ENCODE measurements at places on chromosomes 1 and 21.

- no peak for DNase-seq
Observed at GRCh38 chr1:183893561-183894289, 88.8 kb downstream of the RGL1 start.

DNA sequence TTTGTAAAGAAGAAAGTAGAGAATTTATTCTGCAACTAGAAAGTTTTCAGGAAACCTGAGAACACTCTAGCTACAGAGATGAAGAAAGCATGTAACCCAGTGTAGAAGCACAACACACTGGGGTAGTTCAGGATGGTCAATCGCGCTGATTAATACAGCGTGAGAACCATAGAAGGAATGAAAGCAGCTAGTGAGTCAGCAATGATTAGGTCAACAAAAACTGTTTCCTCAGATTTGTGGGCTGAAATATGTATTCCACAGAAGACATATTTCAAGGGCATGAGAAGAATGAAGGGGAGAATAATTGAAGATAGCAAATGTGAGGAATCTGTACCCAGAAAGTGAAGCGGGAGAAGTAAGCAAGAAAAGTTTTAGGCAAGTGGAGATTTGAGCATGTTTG, 97.8 kb upstream of the ADGRL2 start:
- DNase-seq: no peak

DNA sequence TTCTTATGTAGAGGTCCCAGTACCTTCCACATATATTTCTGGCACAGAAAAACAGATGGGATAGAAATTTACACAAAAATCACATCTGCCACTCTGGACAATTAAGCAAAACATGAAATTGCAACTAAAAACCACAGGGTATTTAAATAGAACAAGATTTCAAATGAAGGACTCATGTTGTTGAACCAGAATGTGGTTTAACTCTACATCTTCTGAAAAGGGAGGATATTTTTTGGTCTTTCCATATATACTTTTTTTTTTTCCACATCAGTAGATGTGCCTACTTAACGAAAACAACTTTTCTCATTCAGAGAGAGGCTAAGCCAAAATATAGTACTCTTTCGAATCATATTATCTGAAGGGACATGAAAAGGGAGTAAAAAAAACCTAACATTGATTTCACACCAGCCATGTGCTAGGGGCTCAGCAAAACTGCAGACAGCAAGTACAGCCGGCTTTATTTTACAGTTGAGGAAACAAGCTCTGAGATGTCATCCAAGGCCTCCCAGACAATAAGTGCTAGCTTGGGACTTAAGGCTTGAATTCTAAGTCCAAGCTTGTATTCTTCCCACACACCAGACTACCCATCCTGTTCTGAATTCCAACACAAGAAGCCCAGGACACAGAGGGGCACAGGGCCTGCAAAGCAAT, 208.9 kb downstream of the PBX1 start:
- no peak for DNase-seq

DNA sequence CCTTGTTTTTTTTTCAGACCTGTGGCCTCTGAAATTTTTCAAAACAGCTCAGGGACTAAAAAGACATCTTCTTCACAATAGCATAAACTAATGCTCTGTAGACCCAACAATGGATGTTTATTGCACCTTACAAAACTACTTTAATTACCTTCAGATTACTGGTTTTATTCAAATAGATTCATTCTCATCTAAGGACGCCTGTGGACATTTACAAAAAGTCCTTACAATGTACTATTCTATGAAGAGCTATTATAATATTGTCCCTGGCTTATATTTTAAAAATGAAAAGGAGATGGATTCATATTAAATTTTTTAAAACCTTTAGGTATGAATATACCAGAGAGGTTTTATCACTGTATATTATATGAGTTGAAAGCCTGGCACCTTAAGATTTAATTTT, 238.4 kb upstream of the NR5A2 start:
- no peak for DNase-seq

DNA sequence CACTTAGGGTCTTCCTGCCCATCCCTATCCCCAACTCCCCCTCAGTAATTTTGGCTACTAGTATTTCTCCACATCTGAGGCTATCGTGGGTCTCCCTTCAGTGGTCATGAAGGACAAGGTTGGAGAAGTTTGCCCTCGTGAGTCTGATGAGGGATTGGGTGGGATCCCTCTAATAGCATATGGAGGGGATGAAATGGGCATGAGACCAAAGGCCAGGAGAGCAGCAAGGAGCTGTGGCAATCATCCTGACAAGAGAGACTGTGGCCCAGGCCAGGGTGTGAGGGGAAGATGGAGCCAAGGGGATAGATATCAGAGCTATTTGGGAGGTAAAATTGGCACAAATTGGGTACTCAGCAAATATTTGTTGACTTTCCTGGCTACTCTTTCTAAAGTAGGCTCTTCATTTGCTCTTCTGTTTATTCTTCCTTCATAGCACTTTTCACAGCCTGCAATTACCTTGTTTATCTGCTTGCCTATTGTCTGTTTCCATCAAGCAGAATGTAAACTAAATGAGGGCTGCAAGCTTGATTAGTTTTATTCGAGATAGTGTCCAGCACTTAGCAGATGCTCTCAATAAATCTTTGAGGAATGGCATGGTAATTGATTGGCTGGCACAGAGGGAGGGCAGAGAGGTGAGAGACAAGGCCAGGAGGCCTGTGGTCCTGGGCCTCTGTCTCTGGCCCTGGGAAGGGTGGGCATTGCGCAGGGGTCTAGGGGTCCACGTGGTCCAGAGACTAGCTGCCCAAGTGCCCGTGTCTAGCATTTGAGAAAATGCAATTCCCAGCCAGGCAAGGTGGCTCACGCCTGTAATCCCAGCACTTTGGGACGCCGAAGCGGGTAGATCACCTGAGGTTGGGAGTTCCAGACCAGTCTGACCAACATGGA, 1.5 kb upstream of the PLK3 start:
- DNase-seq: no peak

- DNase-seq: no peak
Observed at GRCh38 chr1:107926436-107927080, 38.4 kb downstream of the VAV3 start.

- no peak for DNase-seq
Observed at GRCh38 chr1:3070644-3071564, 1.9 kb downstream of the PRDM16 start.
